ENCODE measurements at places on chromosomes 11 and 22.

DNA sequence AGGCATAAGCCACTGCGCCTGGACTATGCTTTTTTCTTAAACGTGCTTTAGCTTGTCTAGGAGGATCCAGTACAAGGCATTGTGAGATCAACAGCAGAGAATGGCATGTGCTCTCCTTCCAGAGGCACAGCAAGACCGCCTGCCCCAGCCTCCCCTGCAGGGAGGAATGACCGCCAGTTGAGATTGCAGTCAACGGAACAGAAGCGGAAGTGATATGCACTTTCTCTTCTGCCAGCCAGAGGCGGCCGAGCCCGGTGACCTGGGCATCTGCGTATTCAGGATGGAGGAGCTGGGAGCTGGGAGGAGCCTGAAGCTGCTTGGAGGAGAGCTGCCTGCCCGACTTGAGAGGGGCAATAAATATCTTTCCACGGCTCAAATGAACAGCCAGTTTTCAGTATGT lies 243.0 kb downstream of the CTTN start:
- no peak for DNase-seq

DNA sequence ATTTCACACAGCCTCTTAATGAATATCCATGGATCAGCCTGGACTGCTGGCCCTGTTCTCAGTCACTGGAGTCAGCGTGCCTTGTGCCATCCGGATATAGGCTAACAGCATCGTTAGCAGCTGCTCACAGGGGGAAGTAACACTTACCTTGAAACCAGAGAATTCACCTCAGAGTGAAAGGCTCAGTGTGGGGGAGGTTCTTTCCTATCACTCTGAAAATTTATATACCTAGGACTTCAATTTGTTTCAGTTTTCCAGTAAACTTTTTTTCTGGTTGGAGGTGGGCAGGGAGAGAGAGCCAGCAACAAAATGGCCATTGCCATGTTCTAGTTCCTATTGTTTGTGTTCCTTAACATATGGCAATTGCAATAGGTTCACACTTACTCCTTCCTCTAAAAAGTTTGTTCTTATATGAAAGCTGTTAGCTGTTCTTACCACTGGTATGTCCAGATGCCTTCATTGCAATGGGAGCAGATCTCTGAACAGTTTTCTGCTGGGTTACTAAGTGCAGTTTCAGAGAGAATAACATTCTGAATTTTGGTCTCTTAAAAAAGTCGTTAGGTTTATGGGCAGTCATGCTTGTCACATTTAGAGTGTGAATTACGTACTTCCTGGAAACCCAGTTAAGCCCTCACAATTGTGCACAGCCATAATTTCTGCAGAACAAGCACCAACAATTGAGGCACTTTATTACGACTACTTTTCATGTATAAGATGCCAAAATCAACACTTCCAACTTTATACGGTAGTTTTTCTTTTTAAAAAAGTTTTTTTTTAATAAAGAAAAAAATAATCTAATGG lies 247.6 kb downstream of the CADM1 start:
- DNase-seq = no peak

GRCh38 chr22:36177160-36177559 lies 16.6 kb upstream of the APOL3 start:
- DNase-seq = no peak

DNA sequence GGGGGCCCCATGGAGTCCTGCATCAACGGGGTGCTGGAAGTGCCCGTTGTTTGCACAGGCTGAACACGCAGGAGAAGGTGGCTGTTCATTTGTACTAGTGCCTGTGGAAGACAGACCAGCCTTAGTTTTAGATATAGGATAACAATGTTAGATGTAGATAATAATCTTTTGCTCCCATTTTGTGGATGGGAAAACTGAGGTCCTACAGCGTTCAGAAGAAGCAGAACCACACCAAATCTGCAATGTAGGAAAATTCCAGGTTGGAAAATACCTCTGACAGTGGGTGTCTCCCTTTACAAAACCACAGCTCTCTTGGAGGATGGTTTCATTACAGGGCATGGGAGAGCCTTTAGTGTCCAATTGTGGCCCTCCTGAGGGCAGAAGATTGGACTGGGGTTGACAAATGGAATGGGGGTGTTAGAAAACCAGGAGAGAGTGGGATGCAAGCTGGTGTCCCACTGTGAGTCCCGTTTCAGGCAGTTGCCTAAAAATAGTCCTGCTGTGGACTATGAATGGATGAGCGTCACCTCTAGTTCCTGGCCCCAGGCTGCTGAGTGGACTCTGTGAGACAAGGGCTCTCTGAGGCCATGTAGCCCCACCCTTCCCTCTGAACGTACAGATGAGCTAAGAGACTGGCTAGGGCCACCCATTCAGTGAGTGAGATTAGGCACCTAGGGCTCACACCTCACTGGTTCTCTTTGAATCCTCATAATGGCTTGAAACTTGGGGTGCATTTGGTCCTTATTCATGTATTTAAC lies 508.8 kb downstream of the MN1 start:
- no peak for DNase-seq

- DNase-seq = no peak
Measured at GRCh38 chr11:117191680-117192400, 7.3 kb upstream of the TAGLN start.

DNA sequence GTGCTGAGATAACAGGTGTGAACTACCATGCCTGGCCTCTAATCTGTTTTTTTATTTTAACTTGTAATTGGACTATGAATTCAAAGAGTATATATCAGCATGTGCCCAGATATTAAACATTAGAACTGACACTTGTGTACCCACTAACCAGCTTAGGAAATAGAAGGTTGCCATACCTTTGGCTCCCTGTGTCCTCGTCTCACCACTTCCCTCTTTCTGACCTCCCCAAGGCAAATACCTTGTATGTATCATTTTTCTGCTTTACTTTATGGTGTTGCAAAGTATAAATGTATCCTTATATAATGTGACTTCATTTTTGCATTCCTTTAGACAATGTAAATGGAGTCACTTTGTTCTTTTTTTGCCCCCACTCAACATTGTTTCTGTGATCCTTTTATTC lies 9.1 kb downstream of the PPP6R3 start:
- no peak for DNase-seq

GRCh38 chr22:30336752-30337460 lies 10.2 kb upstream of the TBC1D10A start:
- no peak for DNase-seq

- DNase-seq = no peak
Measured at GRCh38 chr11:48025293-48025983, 45.1 kb downstream of the PTPRJ start.

DNA sequence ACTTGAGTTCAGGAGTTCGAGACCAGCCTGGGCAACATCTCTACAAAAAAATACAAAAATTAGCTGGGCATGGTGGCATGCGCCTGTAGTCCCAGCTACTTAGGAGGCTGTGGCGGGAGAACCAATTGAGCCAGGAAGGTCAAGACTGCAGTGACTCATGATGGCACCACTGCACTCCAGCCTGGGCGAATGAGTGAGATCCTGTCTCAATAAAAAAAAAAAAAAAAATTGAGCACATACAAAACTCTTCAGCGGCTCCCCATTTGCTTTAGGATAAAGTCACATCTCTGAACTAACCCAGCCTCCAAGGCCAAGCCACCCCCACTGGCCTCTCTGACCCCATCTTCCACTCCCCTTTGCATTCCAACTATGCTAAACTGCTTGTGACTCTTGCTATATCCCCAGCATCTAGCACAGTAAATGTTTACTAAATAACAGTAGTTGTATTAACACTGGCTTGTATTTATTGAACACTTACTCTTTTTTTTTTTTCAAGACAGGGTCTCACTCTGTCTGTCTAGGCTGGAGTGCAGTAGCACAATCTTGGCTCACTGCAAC lies 28.9 kb downstream of the CREB3L1 start:
- DNase-seq = no peak

DNA sequence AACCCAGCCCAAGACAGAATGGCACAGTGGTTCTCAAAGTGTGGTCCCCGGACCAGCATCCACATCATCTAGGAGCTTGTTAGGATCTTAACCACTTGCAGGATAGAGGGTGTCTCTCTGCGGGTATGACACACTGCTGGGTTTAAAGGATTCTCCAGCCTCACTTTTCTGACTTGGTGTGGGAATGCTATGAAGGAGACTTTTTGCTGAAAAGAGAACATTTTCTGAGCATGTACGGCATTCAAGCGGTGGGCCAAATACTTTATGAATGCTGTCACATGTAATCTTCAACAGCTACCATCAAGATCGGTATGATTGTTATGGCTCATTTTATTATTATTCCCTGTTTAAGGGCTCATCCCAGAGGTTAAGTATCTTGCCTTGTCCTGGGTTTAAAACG lies 1.8 kb upstream of the CD82 start:
- DNase-seq = no peak

DNA sequence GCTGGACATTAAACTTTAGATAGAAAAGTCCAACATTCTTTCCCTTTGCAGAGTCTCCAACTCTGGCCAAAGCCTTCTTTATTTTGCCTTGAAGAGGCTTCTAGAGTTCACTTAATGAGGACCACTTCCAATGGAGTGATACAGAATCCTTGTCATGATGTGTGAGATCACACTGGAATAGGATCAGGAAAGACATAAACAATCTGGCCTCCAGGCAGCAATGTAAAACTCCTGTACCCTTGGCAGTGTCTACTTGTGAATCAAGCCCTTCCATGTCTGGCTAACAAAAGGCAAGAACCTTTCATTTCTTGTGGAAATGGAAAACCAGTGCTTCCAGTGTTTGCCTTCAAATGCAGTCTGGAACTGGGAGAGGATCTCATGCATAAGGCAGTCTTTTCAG lies 56.5 kb upstream of the FIBIN start:
- no peak for DNase-seq

DNA sequence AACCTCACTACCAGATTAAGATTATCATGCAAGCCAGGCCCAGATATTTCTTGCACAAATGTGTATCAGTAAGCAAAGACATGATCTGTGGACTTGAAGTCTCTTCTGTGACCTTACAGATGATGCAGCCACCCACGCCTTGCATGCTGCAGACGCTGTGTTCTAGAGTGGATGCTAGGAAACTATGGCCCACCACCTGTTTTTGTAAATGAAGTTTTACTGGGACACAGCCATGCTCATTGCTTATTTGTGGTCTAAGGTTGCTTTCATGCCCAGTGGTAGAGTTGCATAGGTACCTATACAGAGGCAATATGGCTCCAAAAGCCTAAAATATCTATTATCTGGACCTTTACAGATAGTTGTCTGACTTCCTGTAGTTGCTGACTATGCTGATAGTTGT lies 47.5 kb upstream of the SORL1-AS1 start:
- DNase-seq = no peak

DNA sequence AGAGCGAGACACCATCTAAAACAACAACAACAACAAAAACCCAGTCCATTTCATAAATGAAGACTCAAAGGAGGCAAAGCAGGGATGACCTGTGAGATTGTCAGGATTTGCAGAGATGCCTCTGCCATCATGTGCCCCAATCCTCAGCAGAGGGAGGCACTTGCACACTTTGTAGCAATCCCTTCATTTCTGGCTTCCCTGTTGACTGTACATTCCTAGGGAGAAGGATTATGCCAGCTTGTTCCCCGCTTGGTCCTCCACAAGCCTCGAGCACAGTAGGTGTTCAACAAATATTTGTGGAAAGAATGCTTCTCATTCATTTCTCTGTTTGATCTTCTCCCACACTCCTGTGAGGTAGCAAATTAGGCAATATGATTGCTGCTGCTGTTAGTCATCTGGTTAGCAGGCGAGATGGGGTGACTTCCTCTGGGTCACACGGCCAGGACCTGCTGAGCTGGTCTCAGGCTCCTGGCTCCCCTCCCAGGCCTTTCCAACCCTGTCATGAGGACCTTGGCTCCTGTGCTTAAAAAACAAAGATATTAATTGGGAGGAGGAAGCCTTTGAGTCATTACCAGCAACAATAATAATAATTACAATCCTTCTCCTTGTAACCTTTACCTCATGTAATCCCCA lies 34.1 kb downstream of the LIF start:
- DNase-seq = no peak

- no peak for DNase-seq
Measured at GRCh38 chr11:86799680-86800075, 664 bp upstream of the PRSS23 start.

GRCh38 chr11:27904358-27905055 lies 203.4 kb downstream of the KIF18A start:
- DNase-seq = no peak

DNA sequence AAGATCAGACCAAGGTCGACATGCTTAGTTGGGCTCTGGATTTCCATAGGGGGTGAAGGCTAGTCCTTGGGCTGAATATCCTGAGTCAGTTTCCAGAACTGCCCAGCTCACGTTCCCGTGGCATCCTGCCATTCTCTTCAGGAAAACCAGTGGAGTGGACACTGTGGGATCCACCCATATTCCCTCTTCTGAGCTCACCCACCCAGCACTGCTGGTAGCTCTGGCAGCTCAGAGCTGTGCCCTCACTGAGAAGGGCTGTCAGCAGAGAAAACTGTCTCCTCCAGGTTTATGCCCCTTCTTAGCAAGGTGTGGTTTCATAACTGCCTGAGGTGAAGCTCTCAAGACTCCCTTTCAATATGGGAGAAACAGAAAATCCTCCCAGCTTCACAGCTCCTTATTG lies 111.7 kb downstream of the GGTLC2 start:
- DNase-seq = no peak

- no peak for DNase-seq
Measured at GRCh38 chr11:16896729-16897469, 117.3 kb downstream of the PLEKHA7 start.

DNA sequence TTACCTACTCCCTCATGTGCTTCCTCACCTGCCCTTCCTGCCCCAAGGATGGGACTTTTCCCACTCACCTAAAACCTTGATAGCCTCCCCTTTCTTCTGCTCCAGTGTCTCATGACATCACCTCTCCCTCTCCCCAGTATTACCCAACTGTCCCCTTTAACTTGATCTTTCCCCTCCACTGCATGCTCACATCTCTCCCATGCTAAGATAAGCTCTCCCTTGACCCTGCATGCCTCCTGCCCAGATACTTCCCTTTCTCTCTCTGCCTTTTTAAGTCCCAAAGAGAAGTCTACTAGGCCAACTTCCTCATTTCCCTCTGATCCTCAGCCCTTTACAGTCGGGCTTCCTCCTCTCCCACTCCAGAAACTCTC lies 14.8 kb downstream of the CD3E start:
- no peak for DNase-seq

GRCh38 chr11:111836721-111837120 lies 34.7 kb downstream of the ALG9 start:
- DNase-seq = no peak

- DNase-seq = peak; percentile 48
Measured at GRCh38 chr22:30390974-30391691, 3.9 kb upstream of the RNF215 start.

DNA sequence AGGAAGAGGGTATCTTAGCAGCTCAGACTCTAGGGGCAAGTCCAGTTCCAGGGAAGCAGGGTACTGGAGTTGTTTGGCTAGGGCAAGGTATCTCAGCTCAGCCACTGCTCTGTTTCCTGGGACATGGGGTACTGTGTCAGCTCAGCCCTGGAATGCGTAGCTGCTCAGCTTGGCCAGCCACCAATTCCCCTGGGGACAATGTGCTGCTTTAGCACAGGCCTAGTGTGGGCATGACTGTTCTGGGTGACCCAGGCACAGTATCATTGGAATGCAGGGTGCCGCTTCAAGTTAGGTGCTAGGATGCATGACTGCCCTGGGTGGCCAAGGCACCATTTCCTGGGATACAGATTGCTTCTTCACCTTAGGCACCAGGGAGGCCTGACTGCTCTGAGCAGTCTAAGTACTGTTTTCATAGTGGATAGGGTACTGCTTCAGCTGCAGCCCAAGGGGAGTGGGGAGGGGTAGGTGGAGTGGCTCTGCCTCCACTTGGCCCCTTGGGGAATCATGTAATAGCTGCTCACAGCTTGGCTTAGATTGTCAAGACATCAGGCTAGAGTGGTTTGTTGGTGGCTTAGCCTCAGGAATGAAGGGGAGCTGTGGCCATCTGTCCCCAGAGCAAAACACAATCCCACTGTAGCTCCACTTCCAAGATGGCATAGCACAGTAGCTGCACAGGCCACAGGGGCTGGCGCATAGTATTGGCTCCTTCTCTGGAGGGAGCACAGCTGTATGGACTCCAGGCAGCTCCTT lies 36.0 kb downstream of the MADD start:
- no peak for DNase-seq

Data from stimulated activated CD4-positive, alpha-beta T cell treated with anti-CD3 and anti-CD28 coated beads, TNF-alpha, amount 100 ng/mL, for 24 hours (primary cell).